ENCODE measurements at places on chromosomes 16 and 17.

GRCh38 chr17:50775926-50776325 is 8.6 kb upstream of the ANKRD40CL start:
- no peak for DNase-seq

DNA sequence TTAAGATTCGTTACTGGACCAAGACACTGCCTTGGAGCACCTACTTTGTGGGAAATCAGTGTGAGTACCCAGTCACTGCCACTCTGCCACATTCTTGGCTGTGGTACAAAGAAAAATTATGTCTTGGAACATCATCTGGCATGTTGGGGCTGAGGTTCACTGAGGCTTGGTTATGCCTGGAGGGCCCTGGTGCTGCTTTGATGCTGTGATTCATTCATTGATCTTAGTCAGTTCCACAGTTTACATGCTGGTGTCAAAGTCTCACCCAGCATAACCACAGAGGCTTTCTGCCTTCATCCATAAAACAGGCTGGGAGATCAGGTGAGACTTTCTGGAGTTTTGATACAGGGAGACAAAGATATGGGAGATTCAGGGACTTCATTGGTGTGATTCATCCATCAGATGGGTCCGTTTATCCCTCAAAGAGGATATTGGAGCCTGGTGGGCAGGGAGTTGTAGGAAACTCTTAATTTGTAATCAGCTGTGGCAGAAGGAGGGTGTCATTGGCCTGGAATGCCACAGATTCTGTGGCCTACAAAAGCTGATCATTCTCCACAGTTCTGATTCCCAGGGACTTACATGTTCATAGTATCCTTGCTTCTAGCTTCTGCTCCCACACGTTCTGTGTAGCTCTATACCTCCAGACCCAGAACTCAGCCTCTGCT is 322.5 kb downstream of the PMP22 start:
- DNase-seq, result no peak

DNA sequence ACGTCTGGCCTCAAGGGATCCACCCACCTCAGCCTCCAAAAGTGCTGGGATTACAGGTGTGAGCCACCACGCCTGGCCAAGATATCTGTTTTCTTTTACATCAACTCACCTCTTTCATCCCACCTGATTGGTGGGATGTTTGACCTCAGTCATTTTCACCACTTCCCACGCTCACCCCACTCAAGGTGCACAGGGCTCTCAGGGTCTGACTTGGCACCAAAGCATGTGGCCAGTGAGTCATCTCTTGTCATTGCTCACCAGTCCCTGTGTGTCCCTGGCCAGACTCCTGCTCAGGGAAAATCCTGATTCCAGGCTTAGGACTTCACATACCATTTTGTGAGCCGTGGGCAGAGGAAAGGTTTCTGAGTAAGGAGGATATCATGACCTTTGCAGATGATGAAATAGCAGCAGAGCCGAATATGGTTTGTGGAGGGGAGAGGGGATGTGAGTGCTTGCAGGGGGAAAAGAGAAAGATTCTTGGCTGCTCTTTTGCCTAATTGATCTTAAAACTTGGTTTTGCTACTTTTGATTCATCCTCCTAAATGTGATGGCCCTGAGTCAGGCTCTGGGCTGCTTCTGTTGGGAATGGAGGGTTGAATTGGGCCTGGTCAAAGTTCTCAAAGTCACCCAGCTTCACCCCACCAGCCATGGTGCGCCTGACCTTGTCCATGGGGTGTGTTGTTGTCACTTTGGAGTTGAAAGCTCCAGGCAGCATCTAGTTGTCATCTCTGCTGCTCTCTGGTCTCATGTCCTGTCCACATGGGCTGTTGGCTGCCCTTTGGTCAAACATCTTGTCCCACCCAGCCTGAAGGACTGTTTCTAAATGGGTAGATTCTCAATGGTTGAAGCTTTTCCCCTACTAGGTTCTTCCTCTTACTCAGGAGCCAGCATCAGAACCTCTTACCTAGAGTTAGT is 6.0 kb upstream of the KCNH6 start:
- DNase-seq, result no peak

- DNase-seq, result no peak
Measured at GRCh38 chr17:63707151-63707550, 7.2 kb upstream of the LIMD2 start.

DNA sequence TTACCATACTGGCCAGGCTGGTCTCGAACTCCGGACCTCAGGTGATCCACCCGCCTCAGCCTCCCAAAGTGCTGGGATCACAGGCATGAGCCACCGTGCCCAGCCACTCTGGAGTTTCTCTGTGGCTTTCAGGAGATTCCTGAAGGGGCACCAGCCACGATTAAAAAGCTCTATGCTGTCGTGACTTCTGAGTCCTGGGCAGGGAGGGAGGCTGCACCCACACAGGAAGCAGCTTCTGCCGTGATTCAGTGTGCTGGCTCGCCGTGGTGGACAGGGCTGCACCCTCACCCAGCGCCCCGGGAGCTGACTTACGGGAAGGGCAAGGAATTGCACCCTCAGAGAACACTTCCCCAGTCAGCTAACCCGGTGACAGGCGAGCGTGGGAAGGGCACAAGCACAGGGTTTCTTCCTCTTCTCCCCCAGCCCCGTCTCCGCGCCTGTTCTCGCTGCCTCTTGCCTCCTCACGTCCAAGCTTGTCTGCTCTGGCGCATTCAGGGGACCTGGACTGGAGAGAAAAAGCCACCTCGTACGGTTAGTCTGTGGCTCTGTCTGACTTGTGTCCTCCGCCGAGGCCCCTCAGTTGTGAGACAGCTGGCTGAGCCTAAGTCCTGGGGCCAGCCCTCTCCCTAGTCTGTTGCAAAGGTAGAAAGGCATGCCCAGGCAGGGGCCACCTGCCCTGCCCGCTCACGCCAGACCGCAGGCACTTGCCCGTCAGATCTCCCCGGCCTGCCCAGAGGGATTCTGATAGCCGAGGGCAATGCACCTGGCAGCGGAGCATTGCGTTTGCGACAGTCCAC is 145.0 kb downstream of the SEC14L1 start:
- no peak for DNase-seq

DNA sequence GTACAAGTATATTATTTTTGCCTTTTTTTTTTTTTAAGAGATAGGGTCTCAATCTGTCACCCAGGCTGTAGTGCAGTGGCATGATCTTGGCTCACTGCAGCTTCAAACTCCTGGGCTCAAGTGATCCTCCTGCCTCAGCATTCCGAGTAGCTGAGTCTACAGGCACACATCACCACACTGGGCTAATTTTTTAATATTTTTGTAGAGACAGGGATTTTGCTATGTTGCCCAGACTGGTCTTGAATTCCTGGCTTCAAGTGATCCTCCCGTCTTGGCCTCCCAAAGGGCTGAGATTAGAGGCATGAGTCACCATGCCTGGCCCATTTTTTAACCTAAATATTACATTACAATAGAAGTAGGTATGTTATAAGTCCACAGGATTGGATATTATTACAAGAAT is 3.2 kb downstream of the TERB1 start:
- no peak for DNase-seq

DNA sequence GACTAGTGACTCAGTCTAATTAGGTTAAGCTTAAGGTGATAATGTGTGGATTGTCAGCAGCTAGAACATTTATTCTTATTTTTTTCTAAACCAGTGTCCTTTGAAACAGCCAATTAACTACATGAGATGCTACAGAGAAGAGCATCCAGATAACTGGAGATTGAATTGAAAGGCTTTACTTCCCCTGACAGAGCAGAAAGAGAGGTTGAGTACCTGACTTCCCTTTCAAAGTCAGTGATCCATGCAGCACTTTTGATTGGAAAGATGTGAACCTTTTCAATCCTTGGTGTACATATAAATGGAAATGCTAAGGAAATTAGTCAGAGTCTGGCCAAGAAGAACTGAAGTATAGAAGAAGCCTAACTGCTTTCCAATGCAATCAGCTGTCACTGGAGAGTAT is 653.8 kb downstream of the CDH8 start:
- DNase-seq, result no peak

DNA sequence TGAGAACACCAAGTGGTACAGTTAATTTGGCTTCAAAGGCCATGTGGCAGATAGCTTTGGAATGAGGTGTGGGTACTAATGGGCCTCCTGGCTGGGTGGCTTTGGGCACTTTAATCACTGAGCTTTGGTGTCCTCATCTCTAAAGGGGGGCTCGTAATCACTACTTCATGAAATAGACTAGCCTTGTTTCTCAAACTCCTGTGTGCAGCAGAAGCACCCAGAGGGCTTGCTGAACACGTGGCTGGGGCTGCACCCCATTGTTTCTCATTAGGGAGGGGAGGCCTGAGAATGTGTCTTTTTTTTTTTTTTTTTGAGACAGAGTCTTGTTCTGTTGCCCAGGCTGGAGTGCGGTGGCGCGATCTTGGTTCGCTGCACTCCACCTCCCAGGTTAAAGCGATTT is 5.8 kb downstream of the EPN2 start:
- DNase-seq, result no peak

DNA sequence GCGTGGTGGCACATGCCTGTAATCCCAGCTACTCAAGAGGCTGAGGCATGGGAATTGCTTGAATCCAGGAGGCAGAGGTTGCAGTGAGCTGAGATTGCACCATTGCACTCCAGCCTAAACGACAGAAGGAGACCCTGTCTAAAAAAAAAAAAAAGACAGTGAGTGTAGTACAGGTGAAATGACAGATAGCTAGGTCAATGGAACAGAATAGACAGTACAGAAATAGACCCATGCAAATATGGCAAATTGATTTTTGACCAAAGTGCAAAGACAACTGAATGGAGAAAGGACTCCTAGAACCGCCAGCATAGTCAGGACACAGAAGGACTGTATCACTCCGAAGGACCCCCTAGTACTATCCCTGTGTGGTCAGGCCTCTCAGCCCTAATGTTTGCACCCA is 16.6 kb upstream of the PYY start:
- no peak for DNase-seq

DNA sequence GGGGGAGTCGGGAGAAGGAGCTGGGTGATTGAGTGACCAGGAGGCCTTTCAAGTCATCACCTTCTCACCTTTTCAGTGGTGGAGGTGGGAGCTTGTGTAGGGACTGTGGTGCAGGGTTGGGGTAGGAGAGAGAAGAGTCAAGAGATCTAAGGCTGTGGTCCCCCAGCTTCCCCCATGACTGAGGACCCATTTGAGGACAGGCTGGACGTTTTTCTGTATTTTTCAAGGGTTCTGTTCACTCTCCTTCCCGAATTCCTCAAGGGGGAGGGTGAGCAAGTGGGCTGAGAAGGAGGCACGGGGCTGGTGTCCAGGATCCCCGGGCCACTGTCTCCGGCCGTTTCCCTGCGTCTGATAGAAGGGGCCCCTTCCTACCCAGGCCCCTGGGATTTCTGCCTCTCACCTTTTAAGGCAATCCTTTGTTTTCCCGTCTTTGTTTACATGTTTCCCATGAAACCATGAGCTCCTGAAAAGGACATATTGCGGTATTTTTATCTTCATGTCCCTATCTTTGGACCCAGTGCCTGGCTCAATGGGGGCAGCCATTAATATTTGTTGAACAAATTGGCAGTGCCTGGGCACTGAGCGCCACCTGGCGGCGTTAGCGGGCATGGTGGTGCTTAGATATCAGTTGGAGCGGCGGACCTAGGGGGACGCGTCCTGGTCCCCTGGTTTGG is 9.2 kb upstream of the CD300A start:
- peak; percentile 75 for DNase-seq

GRCh38 chr17:29178750-29179231 is 1.4 kb downstream of the MYO18A start:
- DNase-seq, result no peak

DNA sequence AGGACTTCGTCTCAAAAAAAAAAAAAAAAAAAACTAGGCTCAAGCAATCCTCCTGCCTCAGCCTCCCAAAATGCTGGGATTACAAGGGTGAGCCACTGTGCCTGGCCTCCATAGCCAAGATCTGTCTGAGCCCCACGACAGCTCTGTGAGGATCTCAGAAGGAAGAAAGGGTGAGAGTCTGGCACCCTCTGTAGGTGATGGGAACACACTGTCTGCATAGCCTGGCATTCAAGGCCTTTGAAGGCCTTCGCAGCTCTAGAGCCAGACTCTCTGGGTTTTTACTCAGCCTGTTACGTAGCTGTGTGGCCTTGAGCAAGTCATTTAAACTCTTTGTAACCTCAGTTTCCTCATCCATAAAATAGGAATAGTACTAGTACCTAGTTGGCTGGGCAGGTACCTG is 6.3 kb upstream of the XPO6 start:
- DNase-seq, result no peak

- no peak for DNase-seq
Measured at GRCh38 chr16:84366208-84366607, 2.1 kb upstream of the ATP2C2 start.

- DNase-seq, result no peak
Measured at GRCh38 chr16:78284957-78285434, 185.5 kb downstream of the WWOX start.

GRCh38 chr16:9528511-9529079 is 437.2 kb downstream of the HAPSTR1 start:
- no peak for DNase-seq

GRCh38 chr17:5686074-5686635 is 101.8 kb upstream of the NLRP1 start:
- DNase-seq, result no peak

- DNase-seq, result no peak
Measured at GRCh38 chr17:52025236-52025635, 133.3 kb downstream of the CA10 start.

- DNase-seq, result no peak
Measured at GRCh38 chr16:8589057-8589899, 1.0 kb downstream of the TMEM114 start.

- DNase-seq, result no peak
Measured at GRCh38 chr16:3022684-3023414, 893 bp downstream of the HCFC1R1 start.

- no peak for DNase-seq
Measured at GRCh38 chr17:6670571-6670970, 19.0 kb downstream of the C17orf100 start.

DNA sequence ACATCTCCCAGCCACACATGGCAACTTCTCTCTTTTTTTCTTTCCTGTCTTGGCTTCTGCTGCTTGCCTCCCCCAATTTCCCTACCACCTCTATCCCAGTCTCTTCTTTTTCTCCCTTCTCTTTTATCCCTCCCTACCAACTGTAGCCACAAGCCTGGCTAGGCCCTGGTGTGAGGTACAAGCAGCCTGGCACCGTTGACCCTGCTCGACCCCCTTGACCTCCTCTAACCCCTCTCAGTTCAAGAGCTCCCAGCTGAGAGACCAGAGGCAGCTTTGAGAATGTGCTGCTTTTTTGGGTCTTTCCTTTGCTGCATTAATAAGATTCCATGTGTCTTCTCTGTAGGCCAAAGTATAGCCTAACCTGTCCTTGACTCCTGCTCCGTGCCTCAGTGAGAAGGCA is 32.3 kb downstream of the B9D1 start:
- DNase-seq, result no peak

DNA sequence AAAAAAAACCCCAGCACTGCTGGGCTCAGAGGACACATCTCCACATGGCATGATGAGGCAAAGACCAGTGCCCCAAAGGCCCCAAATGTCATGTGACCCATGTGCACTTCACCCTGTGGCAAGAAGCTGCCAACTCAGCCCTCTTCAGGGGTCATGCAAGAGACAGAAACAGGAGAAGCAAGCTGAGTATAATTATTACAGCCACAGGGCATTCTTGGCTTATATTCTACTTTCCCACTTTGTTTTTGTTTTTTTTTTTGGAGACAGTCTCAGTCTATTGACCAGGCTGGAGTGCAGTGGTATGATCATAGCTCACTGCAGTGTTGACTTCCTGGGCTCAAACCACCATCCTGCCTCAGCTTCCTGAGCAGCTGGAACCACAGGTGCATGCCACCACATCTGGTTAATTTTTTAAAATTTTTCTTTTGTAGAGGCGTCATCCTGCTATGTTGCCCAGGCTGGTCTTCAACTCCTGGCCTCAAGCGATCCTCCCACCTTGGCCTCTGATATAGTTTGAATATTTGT is 32.7 kb upstream of the LITAF start:
- DNase-seq, result no peak

- no peak for DNase-seq
Measured at GRCh38 chr17:79981090-79981489, 54.6 kb downstream of the TBC1D16 start.

- DNase-seq, result no peak
Measured at GRCh38 chr17:63250830-63251229, 195.3 kb downstream of the CYB561 start.
